ENCODE measurements at places on chromosomes 2 and 18. TPM values are rescaled to one million over a fixed set of nuclear protein-coding genes. Genes with fewer than 3 reads are reported as not detected.
A peak's percentile ranks its signal among the peaks of the same experiment; 100 is the strongest.

GRCh38 chr18:79766308-79766707 is 31.4 kb upstream of the KCNG2 start:
- H3K4me1 ChIP-seq = no peaks in the 10 kb centered on the region
- H3K36me3 ChIP-seq = peaks cover 2% of the 10 kb centered on the region
- H3K4me3 ChIP-seq = no peak overlapping the region

GRCh38 chr18:71209944-71210343 is 921.1 kb downstream of the SOCS6 start:
- H3K4me1 ChIP-seq = no peaks in the 10 kb centered on the region
- peaks cover 14% of the 10 kb centered on the region for H3K36me3 ChIP-seq
- no peaks in the 10 kb centered on the region for H3K27me3 ChIP-seq
- no peak for DNase-seq
- H3K4me3 ChIP-seq = no peak overlapping the region

- peak within 1 kb of the TSS; percentile 29 for H3K27ac ChIP-seq
- no peaks in the 10 kb centered on the region for H3K27me3 ChIP-seq
- peak within 1 kb of the TSS; percentile 96 for H3K4me3 ChIP-seq
- peak; percentile 80 for DNase-seq
- peaks cover 3% of the 10 kb centered on the region for H3K4me1 ChIP-seq
- H3K36me3 ChIP-seq = no peaks in the 10 kb centered on the region
These were observed at the start of gene DSC2 for GRCh38 chr18:31102025-31102684. DSC2 (minus strand) TSS chr18:31102421; CDS start chr18:31101971, 450 bp downstream.

DNA sequence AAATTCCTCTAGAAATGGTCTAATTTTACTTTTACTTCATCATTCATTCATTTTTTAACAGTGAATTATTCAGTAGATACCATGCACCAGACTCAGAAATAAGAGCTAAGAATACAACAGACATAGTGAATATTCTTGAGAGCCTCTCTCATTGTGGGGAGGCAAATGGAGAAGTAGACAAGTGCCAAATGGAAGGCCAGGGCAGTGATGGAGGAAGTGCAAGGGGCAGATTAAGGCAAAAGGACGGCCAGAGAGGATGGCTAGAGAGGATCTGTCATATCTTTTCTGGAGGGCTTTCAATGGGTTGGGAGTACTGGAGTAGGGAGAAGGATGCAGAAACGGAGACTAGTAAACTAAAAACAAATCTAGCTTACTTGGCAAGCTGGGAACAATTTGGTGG is 19.0 kb upstream of the RMDN2 start:
- H3K36me3 ChIP-seq = no peaks in the 10 kb centered on the region
- no peaks in the 10 kb centered on the region for H3K27me3 ChIP-seq
- H3K27ac ChIP-seq = no peak overlapping the region
- no peak for DNase-seq

GKN1 gene
- not detected for total RNA-seq

EMILIN1 gene
- total RNA-seq = 1.2 TPM

GYPC gene
- 14.0 TPM for total RNA-seq
